ENCODE measurements at places on chromosomes 16 and 17.

DNA sequence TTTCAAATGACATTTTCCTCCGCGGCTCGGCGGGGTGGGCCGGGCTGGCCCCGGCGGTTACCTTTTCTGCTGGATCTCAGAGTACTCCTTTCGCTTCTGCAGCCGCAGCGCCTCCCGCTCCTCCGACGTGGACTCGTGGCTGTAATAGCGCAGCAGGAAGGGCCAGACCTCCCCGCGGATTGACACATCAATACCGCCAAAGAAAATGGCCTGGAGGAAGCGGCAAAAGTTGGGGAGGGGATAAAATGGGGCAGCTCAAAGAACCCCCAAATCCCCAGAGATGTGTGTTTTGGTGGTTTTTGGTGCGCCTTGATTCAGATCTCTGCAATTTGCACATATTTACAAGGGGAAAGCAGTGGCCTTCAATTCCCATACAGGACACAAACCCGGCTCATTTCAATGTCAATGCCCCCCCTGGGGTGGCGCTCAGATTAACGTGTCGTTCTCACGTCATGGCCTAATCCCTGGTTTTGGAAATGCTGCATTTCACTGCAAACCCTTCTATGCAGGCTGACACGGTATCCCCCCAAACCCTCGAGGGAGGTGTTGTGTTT is 85.9 kb downstream of the TBC1D16 start:
- no peak for DNase-seq

DNA sequence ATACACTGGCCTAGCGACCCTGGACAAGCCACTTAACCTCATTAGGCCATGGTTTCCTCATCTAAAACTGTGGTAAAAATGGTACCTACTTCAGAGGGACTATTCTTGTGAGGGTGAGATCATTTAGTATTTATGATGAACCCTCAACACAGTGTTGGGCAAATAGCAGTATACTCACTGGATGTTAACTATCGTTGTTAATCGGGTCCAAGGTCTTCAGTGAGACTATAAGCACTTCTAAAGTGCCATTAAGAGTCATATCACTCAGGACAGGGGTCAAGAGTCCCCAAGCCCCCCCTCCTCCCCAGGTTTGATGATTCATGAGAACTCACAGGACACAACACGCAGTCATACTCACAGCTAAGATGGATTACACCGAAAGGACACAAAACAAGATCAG is 11.0 kb downstream of the TK2 start:
- DNase-seq, result no peak

- no peak for DNase-seq
These were observed 30.9 kb downstream of the CBLN1 start for GRCh38 chr16:49250689-49251088.

DNA sequence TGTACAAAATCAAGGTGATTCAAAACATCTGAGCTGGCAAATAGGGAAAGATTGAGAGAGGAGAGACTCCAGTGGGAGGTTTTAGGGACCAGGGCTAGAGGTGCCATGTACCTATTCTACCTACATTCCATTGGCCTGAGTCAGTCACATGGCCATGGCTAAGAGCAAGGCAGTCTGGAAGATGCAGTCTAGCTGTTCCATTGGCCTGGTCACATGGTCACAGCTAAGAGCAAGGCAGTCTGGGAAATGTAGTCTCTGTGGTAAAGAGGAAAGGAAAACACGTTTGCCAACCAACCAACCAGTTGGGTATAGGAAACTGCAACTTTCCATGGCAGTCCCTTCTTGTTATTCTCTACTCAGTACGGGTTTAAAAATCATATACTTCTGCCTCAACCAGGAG is 369.1 kb downstream of the XYLT1 start:
- DNase-seq, result no peak

- DNase-seq, result no peak
These were observed 48.9 kb downstream of the MRM1 start for GRCh38 chr17:36650096-36650775.

GRCh38 chr17:17020821-17021193 is 21.4 kb upstream of the MPRIP start:
- no peak for DNase-seq

DNA sequence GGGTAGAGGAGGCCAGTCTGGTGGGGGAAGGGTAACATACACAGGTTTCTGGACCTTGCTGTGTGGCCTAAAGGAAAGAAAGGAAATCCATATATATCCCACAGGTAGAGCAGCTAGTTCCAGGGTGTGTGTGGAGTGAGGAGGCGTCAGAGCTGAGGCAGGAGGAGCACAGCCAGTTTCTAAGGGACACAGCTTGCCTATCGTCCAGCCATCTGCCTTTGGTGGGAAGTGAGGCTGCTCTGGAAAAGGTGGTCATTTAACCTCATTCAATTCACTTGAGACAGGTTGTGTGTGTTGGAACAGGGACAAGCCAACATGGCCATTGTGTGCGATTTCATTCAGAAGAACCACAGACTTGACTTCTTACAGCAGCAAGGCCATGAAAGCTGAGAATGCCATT is 36.9 kb upstream of the ERN1 start:
- no peak for DNase-seq

- DNase-seq, result peak; percentile 61
These were observed 24.5 kb downstream of the STXBP4 start for GRCh38 chr17:54992797-54993639.

GRCh38 chr16:89320782-89321501 is 103.4 kb downstream of the ZNF778 start:
- no peak for DNase-seq

DNA sequence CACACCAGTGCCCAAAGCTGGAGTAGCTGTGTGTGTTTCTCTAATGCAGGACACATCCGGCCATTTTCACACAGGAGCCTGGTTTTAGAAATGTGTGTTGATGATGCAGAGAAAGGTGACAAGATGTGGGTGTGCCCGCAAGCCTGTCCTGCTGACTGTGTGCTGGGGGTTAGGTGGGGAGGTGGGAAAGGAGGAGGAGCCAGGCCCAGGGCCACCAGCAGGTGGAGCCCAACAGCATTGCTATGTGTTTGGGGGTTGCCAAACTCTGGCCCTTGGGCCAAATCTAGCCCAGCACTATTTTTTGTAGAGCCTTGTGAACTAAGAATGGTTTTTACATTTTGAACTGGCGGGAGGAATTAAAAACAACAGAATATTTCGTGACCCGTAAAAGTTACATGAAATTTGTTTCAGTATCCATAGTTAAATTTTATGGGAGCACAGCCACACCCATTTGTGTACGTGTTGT is 61.7 kb upstream of the LGALS9 start:
- DNase-seq, result peak; percentile 60
